Liver (tissue), 10 donors: ENCODE measurements at places on chromosomes 13 and 19. TPM values are rescaled to one million over a fixed set of nuclear protein-coding genes. Genes with fewer than 3 reads are reported as not detected.

Gene MBD3L4
- polyA plus RNA-seq: not detected

Gene LDLR
- polyA plus RNA-seq: 17.3 TPM

Gene DCUN1D2
- 4.0 TPM for polyA plus RNA-seq

Gene ACP5
- 26.9 TPM for polyA plus RNA-seq

Gene SERP2
- polyA plus RNA-seq: 4.3 TPM

Gene MEF2B
- 0.30 TPM for polyA plus RNA-seq

Gene HS6ST3
- under 0.01 TPM for polyA plus RNA-seq

Gene CYP2A6
- polyA plus RNA-seq: 1,020 TPM

Gene DENND1C
- polyA plus RNA-seq: 1.5 TPM

Gene SYCN
- polyA plus RNA-seq: not detected

Gene RXFP2
- polyA plus RNA-seq: not detected

Gene ZNF805
- 0.75 TPM for polyA plus RNA-seq
